Jurkat, Clone E6-1 (cell line): ENCODE measurements at places on chromosomes 1 and 21.

GRCh38 chr1:183533617-183534174, 56.6 kb downstream of the NCF2 start:
- DNase-seq = no peak

DNA sequence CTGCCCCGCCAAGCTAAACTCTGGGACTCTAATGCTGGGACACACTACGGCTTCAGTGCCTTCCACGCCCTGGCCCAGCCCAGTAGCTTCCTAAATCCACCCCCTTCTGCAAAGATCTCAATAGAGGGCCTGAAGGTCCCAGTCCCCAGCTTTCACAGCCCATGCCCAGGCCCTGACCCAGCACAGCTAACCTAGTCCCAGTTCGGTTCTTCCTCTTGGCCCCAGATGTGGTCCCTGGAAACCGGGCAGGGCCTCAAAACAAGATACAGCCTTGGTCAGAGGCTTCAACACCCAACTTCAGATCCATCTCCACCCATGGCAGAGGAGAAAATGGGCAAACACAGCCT, 646 bp upstream of the PDZK1IP1 start:
- no peak for DNase-seq

GRCh38 chr1:234136073-234136472, 231.6 kb downstream of the SLC35F3 start:
- no peak for DNase-seq

- no peak for DNase-seq
Observed at GRCh38 chr1:31745096-31745945, 18.8 kb downstream of the ADGRB2 start.
